ENCODE measurements at places on chromosomes 13 and 19.

GRCh38 chr19:35509018-35509652 is 4.3 kb downstream of the DMKN start:
- DNase-seq, result no peak

DNA sequence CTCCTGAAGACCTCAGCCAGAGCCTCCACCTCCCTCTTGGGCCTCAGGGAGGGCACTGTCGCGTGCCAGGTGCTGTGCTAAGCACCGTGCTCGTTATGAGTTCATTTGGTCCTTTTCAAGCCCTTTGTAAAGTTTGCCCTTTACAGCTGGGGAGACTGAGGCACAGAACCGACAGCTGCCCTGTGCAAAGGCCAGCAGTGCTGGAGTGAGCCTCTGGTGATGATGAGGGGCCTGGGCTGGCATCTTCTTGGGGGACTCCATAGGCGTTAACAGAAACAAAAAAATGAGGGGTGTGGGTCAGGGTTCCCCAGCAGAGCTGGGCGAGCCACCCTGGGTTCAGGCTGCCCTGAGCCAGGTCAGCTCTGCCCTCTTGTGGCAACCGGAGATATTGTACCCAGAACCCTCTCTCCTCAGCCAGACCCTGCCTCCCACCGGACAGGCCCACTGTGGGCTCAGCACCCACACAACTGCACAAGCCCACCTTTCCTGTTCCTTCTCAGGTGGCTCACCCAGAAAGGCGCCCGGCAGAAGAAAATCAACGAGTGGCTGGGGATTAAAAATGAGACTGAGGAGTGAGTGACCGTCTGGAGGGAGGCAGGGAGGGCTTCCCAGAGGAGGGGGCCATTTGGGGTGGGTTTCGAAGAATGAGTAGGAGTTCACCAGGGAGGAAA is 5.5 kb upstream of the IFI30 start:
- DNase-seq, result no peak

GRCh38 chr19:29598036-29598435 is 8.0 kb upstream of the POP4 start:
- DNase-seq, result no peak

DNA sequence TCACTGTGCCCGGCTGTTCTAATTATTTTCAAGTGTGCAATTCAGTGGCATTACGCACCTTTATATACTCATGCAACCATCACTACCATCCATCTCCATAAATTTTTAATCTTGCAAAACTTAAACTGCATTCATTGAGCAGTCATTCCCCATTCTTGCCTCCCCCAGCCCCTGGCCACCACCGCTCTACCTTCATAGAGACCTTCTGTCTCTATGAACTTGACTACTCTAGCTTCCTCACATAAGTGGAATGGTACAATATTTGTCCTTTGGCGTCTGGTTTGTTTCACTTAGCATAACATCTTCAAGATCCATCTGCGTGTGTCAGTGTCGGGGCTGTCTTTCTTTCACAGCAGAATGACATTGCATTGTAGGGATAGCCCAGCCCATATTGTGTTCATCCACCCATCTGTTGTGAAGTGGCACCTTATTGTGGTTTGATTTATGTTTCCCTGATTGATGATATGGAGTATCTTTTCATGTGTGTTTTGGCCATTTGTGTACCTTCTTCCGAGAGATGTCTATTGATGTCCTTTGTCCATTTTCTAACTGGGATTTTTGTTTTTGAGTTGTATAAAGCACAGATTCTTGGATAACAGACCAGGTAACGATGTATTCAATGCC is 64.8 kb upstream of the FLT1 start:
- no peak for DNase-seq

DNA sequence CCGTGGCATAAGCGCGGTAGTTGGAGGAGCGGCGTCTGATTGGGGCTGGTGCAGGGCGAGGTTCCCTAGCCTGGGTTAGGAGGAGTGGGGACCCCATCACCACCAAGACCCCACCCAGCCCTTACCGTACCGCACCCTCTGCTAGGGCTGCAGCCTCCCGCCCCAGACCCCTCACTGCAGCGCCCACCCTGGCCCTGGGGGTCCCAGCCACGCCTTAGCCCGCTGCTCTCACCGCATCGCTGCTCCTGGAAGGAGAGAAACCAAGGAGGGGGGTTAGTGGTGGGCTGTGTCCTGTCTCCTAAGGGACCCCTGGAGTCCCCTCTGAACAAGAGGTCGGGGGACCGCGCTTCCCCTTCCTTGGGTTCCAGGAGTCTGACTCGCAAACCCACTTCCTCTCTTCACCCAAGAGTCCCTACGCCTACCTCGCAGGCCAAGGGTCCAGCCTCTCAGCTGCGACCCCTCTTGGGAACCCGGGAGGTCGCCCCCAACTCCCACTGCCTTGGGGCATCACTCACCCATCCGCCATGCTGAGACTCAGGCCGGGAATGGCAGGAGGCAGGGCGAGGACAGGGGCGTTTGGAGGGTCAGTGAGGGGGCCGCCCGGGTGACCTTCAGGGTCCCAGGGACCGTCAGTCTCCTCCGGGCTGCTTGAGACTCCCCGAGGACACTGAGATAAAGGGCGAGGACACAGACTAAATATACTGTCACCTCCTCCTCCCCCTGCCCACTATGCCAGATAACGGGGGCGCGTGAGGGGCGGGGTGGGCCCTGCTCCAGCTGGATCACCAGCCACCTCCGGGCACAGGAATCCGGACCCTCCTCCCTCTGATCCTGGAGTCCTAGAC is at the start of gene TNNI3:
Gene TNNI3 (minus strand): TSS at position 669 of the 845 bp plus-strand sequence. CDS start 143 bp downstream, at position 526.
- no peak for DNase-seq

DNA sequence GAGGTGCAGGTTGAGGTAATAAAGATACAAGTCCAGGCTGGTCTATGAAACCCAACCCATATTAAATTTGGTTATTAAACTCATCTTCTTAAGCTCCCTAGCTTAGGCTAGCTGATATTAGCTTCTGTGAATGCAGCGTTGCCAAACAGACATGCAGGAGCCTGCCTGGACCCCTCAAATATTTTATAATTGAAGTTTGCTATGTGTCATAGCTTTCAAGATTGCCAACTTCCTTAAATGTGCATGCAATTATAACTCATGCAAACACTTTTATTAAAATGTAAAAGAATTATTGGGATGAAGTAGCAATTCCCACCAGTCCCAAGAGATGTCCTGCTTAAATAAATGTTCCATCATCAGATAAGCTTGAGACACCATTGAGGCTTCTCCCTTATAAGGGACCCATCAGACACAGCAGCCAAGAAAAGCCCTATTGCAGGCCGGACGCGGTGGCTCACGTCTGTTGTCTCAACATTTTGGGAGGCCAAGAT is 51.3 kb downstream of the MBNL2 start:
- DNase-seq, result no peak

DNA sequence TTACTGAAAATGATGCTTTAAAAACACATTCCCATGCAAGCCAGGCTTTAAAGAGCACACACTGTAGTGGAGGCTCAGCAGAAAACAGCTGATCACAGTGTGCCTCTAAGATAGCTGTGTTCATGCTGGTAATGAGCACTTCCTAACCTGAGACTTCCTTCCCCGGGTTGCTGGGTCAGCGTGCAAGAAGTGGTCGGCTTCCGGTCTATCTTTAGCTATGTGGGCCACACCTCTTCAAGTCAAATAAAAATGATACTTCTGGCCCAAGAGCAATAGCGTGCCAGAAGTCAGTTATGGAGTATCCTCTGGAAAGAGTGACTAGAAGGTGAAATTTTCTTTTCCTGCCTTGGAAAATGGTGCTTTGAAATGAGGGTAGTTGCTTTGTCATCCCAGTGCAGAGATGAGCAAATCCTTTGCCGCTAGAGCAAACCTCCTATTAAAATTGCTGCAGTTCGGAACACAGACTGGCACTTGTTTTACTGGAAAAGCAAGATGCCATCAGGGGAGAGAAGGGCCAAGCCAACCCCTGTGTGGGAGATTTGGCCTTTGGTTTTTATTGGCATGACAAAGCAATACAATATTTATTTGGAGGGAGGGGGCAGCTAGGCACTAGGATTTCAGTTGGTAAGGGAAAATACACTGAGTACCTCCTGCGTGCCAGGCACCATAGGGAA is 64.2 kb downstream of the ARHGAP35 start:
- no peak for DNase-seq

GRCh38 chr13:99256709-99257108 is 1.5 kb downstream of the GPR18 start:
- no peak for DNase-seq

DNA sequence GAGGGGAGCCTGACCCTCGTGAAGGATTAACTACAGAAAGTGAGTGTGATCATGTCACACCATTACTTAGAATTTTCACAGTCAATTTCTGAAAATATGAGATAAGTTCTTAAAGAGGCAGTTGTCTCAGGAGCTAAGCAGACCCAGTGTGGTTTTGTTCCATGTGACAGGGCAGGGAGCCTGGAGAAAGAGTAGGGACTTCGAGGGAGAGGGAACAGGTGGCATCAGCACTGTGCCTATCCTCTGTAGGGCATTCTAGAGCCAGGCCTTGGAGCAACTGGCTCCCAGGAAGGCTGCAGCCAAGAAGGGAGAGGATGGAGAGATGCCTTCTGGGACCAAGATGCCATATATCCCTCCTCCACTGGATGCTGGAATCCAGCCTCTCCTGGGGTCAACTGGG is 183.0 kb downstream of the TSHZ3 start:
- DNase-seq, result no peak

DNA sequence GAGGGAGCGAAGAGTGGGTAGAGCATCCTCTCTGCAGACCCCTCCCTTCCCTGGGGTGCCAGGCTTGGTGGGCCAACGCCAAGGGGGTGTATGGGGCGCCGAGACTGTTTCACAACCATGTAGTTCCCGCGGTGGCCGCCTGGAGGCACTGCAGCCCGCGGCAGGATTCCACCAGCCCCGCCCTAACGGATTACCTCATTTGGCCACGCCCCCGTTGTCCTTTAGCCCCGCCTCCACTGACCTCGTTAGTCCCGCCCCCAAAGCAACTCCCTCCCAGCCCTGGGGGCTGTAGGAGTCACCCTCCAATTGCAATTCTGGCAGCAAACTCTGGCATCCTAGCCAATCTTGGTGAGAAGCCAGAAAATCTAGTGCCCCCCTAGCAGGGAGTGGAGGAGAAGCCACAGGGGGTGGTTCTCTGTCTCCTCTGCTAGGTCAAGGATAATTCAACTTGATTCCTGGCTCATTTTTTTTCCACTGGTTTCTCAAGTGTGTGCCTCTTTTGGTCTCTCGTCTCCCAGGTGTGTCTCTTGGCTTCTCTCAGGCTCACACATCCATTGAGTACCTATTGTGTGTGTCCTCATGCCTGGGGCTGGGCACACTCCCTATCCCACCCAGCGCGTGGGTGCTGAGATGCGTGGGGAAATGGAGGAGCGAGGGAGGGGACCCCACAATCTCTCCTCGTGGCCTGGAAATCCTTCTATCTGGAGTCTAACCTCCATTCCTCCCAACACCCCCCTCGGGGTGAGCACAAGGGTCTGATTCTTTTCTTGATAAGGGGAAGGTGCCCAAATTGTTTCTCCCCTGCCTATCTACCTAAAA is 2.0 kb downstream of the OLFM2 start:
- DNase-seq, result peak; percentile 63

- no peak for DNase-seq
These were observed 48.2 kb upstream of the ESD start for GRCh38 chr13:46845146-46845545.

- DNase-seq, result no peak
These were observed 48.6 kb upstream of the ARHGEF7 start for GRCh38 chr13:111066544-111066943.

DNA sequence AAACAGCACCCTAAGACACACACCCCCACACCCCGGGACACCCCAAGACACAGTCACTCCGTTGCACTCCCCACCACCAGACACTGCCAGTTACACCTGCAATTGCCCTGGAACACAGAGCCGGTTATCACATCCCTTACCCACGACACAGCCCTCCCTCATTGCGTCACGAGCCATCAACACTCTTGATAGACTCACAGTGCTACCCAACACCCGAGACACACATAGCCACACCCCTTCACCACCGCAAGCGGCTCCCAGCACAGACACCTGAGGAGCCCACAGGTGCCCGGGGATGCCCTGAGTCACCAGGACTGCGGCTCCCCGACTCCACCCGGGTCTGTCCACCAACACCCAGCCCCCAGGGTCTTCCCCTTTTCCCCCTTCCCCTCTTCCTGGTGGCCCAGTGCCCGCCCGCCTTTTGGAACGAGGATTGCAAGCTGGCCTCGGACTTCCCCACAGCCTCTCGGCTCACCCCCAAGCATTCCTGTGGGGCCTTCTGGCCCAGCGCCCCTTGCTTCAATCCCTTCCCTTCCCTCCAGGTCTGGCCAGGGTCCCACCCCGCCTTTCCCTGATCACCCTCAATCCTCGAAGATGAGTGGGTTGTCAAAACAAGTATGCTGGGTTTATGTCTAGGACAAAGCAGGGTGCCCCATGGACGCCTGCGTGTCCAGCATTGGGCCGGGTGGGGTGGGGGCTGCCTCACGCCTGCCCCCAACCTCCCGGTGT is 1.7 kb upstream of the PTGER1 start:
- peak; percentile 62 for DNase-seq

- no peak for DNase-seq
These were observed 1.2 kb upstream of the SLAIN1 start for GRCh38 chr13:77696006-77696878.

DNA sequence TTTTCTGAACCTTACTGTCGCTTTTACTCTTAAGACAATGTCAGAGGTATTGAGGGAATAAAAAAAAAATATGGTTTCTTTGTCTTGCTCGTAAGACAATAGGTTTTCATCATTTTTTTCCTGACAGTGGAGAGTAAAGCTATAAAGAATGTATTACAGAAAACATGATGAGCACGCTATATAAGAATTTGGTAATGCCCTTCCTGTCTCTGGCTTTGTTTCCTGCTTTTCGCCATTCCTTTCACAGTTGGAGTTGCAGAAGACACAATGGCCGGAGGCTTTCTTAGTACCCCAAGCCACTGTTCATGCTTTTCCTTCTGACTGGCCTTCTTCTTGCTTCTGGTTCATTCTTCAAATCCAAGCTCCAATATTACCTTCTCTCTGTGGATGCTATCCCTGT is 101.0 kb upstream of the DACH1 start:
- DNase-seq, result no peak

DNA sequence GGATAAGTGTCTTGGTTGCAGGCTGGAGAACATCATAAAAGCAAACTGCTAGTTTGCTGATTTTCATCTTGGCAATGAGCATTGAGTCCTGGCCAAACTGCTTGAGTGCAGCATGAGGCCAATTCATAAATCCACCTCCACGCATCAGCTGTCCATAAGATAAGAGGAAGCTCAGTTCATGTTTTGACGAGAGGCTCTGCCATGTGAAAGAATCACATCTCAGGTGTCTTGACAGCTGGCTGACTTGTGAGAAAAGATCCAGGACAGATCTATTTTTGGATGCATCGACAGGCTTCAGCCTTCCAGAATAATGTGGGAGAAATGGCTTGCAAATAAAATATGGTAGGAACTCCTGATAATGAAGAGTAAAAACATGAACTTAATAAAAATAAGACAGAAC is 5.4 kb upstream of the ZNF682 start:
- no peak for DNase-seq

- no peak for DNase-seq
These were observed 18.3 kb downstream of the ZIC5 start for GRCh38 chr13:99953138-99953755.
